Osteocyte (in vitro differentiated cells): ENCODE measurements at places on chromosomes 3 and 15. TPM values are rescaled to one million over a fixed set of nuclear protein-coding genes. Genes with fewer than 3 reads are reported as not detected.
A peak's percentile ranks its signal among the peaks of the same experiment; 100 is the strongest.

DNA sequence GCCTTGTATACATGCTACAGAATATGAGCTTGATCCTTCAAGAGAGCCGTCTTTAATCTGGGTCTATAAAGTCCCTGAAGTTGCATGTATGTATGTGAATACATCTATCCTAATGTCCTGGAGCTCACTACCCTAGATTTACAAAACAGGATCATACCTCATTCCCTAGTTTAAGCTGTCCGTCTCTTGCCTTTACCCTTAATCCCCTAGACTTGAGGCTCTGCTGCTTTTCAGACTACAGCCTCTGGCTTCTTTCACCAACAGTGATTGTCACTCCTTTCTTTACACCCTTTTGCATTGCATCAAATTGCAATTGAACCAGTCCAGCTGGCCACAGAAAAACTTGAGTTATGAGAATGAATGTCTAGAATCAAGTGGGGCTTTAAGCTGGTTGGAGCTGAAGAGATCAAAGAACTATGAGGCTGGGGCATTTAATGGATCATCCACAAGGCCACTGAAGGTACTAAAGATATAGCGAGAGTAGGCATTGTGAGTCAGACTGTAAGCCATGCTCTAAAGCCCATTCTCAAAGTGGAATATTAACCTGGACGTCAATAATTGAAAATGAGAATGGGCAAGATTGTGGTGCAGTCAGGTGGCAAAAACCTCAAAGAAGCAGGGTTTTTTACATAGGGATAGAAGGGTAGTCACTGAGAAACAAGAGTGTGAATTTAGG, 12.3 kb upstream of the PLD1 start:
- H3K27ac ChIP-seq = no peak overlapping the region
- H3K4me1 ChIP-seq = peaks cover 28% of the 10 kb centered on the region
- DNase-seq = no peak
- H3K4me3 ChIP-seq = no peak overlapping the region
- H3K27me3 ChIP-seq = no peaks in the 10 kb centered on the region
- H3K36me3 ChIP-seq = no peaks in the 10 kb centered on the region

GALNT15 gene
- 0.56 and 1.2 TPM in 2 replicates for total RNA-seq

GRCh38 chr3:19256313-19256712, 108.0 kb downstream of the KCNH8 start:
- no peaks in the 10 kb centered on the region for H3K27me3 ChIP-seq
- DNase-seq = no peak
- H3K4me3 ChIP-seq = no peak overlapping the region
- no peak overlapping the region for H3K27ac ChIP-seq
- no peaks in the 10 kb centered on the region for H3K36me3 ChIP-seq
- H3K4me1 ChIP-seq = no peaks in the 10 kb centered on the region

DNA sequence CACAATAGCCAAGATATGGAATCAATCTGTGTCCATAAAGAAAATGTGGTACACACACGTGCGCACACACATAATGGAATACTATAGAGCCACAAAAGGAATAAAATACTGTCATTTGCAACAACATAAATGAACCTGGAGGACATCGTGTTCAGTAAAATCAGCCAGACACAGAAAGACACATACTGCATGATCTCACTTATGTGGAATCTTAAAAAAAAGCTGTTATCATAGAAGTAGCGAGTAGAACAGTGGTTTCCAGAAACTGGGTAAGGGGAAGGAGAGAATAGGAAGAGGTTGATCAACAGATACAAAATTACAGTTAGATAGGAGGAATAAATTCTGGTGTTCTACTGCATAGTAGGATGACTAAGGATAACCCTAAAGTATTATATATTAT, 11.1 kb downstream of the ATOSA start:
- no peak overlapping the region for H3K27ac ChIP-seq
- no peaks in the 10 kb centered on the region for H3K27me3 ChIP-seq
- no peak overlapping the region for H3K4me3 ChIP-seq
- H3K36me3 ChIP-seq = peaks cover 67% of the 10 kb centered on the region
- peaks cover 2% of the 10 kb centered on the region for H3K4me1 ChIP-seq

DNA sequence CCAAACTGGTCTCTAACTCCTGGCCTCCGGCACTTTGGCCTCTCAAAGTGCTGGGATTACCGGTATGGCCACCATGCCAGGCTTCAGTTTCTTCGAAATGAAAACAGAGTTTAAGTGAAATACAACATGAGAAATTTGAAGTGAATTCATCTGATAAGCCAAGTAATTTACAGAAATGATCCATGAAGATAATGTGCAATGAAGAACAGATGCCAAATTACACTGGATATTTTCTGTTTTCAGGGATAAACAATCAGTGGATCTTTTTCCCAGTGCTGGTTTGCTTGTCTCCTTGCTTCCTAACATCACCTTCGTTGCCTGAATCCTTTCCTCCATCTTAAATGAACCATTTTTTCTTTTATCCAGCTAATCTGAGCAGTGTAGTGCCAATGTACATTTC, 46.2 kb upstream of the SUCLG2 start:
- no peak overlapping the region for H3K4me3 ChIP-seq
- no peak for DNase-seq
- no peaks in the 10 kb centered on the region for H3K27me3 ChIP-seq
- H3K27ac ChIP-seq = no peak overlapping the region

DNA sequence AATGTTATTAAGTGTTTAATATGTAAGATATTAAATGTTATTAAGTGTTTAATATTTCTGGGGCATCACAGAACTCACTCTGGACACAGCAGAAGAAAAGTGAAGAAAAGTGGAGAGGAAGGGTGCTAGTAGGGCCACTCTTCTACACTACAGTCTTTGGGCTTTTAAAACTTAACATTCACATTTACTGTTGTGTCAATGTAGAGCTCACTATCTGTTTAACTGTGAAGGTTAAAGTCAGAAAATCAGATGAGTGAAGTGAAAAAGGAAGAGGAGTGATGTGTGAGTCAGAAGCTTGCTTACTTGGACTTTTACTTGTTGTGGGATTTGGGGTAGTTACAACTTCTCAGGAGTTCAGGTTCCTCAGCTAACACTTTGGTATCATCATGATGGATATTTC, 145.3 kb upstream of the DNAJC19 start:
- no peaks in the 10 kb centered on the region for H3K4me1 ChIP-seq
- H3K27me3 ChIP-seq = no peaks in the 10 kb centered on the region
- H3K36me3 ChIP-seq = no peaks in the 10 kb centered on the region
- no peak overlapping the region for H3K27ac ChIP-seq
- H3K4me3 ChIP-seq = no peak overlapping the region

CCDC33 gene
- not detected in 2 replicates for total RNA-seq

DNA sequence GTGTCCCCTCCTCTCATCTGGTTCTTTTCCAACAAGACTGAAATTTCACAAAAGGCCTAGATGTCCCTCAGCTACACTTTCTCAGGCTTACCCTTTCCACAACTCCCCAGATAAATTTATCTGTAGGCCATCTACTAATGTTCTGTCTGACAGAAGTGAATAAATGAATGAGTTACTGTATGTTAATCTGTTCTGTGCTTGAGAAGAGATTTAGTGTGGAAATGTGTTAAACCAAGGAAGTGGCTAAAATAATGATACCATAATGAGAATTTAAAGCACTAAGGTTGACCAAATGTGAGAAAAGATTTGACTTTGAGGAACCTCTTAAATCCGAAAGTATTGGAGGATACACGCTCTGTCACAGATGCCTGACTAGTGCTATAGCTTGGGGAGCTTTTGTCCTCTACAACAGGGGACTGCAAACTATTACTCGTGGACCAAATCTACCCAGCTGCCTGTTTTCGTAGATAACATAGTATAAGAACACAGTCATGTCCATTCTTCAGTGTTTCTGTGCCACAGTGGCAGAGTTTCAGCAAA, 74.8 kb upstream of the P2RY1 start:
- H3K4me1 ChIP-seq = no peaks in the 10 kb centered on the region
- H3K27ac ChIP-seq = no peak overlapping the region
- H3K36me3 ChIP-seq = no peaks in the 10 kb centered on the region
- no peak overlapping the region for H3K4me3 ChIP-seq
- peaks cover 6% of the 10 kb centered on the region for H3K27me3 ChIP-seq
- no peak for DNase-seq

DNA sequence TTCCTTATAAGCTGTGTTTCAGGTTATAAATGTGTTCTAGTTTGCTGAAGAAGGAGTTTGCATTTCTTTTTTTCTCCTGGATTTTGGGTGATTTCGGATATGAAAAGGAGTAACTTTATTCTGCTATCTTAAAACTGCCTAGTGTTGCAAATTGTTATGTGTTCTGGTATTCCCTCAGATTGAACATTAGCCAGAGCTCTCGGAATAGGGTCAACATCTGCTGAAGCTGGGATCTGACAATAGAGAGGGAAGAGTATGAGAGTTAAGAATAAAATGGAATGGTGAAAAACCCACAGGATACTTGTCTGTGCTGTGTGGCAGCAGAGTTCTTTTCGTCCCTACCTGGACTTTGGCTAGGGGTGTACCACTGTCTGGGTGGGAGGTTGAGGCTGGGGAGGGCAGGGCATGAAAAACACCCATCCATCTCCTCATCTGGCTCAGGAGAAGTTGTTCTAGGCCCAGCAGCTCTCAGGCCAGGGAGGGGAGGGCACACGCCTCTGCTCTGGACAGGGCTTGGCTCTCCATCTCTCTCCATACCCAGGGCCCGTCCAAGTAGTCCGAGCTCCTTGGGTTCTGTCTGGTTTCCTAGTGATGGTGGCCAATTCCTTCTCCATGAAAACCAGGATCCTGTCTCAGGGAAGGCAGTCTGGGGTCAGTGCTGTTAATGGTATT, 13.2 kb downstream of the SPSB4 start:
- H3K36me3 ChIP-seq = no peaks in the 10 kb centered on the region
- peaks cover 5% of the 10 kb centered on the region for H3K4me1 ChIP-seq
- H3K4me3 ChIP-seq = no peak overlapping the region
- peak; percentile 19 for DNase-seq
- H3K27ac ChIP-seq = no peak overlapping the region

CLDN11 gene
- 10.8 and 13.8 TPM in 2 replicates for total RNA-seq
